Dermis microvascular lymphatic vessel endothelial cell (primary cell): ENCODE measurements at places on chromosomes 13 and 19. TPM values are rescaled to one million over a fixed set of nuclear protein-coding genes. Genes with fewer than 3 reads are reported as not detected.

Gene ZNF416
- total RNA-seq: 2.7 and 4.6 TPM in 2 replicates

Gene FFAR1
- not detected in 2 replicates for total RNA-seq

Gene ZNF208
- total RNA-seq: 0.13 TPM in 2 replicates

Gene TMEM145
- total RNA-seq: 0.25 and 0.26 TPM in 2 replicates

Gene B3GNT8
- total RNA-seq: 1.9 and 2.9 TPM in 2 replicates

Gene RASAL3
- 14.4 and 14.8 TPM in 2 replicates for total RNA-seq

Gene ARRDC2
- total RNA-seq: 41.1 and 108 TPM in 2 replicates

Gene IGFL2
- not detected in 2 replicates for total RNA-seq

Gene LAIR1
- not detected in 2 replicates for total RNA-seq

Gene KLK11
- not detected in 2 replicates for total RNA-seq

Gene STARD13
- 19.3 and 21.9 TPM in 2 replicates for total RNA-seq

Gene TSC22D1
- 48.4 and 75.9 TPM in 2 replicates for total RNA-seq

Gene SIN3B
- total RNA-seq: 14.4 and 40.0 TPM in 2 replicates
